ENCODE measurements at places on chromosomes 2 and 18. TPM values are rescaled to one million over a fixed set of nuclear protein-coding genes. Genes with fewer than 3 reads are reported as not detected.

The C1QL2 gene
- total RNA-seq: not detected

The UGT1A4 gene
- total RNA-seq: not detected

The TXNDC2 gene
- total RNA-seq: not detected

The GCG gene
- not detected for total RNA-seq

The TRIM43 gene
- total RNA-seq: not detected

Data from activated CD8-positive, alpha-beta T cell treated with anti-CD3 and anti-CD28 coated beads, Interleukin-2, amount 10 ng/mL, durations not matched to agents 7 days and 5 days (primary cell).